ENCODE measurements at places on chromosomes 3 and 15.

GRCh38 chr15:77425104-77425503 is 4.4 kb downstream of the HMG20A start:
- DNase-seq = no peak

- no peak for DNase-seq
These were observed 30.3 kb downstream of the SYNM start for GRCh38 chr15:99135194-99135593.

DNA sequence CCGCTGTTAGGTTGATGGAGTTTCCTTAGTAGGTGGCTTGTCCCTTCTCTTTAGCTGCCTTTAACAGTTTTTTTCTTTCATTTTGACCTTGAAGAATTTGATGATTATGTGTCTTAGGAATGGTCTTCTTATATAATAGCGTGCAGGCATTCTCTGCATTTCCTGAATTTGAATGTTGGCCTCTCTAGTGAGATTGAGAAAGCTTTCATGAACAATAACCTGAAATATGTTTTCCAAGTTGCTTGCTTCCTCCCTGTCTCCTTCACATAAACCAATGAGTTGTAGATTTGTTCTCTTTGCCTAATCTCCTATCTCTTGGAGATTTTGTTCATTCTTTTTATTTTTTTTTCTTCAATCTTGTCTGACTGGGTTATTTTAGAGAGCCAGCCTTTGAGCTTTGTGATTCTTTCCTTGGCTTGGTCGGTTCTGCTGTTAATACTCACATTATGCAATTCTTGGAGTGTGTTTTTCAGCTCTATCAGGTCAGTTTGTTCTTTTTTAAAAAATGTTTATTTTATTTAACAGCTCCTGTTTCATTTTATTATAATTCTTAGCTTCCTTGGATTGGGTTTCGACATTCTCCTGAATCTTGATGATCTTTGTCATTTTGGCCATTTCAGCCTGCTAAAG is 627.9 kb downstream of the SI start:
- DNase-seq = no peak

DNA sequence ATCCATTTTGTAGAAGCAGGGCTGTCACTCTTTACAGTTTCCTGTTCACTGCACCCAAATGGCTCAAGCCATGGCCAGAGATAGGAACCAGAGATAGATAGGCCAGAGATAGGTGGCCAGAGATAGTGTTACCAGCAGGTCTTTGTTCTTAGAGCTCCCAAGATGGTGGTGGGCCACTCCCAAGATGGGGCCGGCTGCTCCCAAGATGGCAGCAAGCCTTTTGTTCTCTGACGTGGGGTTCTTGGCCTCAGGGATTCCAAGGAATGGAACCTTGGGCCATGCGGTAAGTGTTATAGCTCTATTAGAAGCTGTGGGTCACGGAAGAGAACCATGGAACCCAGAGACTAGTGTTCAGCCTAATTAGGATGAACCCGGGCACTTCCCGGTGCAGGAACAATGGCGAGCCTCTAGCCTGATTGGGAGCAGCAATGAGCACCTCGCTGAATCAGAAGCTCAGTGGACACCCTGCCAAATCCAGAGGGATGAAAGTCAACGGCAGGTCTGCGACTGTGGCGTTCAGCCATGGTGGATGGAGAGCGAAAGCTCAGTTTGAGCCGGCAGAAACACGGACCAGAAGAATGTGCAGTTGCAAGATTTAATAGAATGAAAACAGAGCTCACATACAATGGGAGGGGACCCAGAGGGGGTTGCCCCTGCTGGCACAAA is 45.0 kb upstream of the CD96 start:
- no peak for DNase-seq

GRCh38 chr3:123652342-123652984 is 67.6 kb upstream of the HACD2 start:
- no peak for DNase-seq

DNA sequence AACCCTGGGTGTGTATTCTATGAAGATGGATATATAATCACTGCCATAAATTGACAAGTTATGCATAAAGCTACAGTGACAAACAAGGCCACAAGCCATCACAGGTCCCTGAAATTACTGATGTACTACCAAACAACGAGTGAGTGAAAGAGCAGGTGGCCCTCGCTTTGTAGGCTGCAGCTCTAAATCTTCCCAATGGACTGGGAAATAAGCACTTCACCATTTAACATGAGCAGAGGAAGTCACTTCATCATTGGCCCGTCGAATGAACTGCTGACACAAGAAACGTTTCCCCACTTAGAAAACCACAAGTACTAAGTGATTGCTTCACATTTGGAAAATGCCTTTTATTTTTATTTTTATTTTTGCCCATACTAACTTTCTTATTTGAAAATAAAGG is 218.0 kb downstream of the ZNF385D start:
- no peak for DNase-seq

- no peak for DNase-seq
These were observed 12.7 kb upstream of the CCR9 start for GRCh38 chr3:45873638-45874037.

DNA sequence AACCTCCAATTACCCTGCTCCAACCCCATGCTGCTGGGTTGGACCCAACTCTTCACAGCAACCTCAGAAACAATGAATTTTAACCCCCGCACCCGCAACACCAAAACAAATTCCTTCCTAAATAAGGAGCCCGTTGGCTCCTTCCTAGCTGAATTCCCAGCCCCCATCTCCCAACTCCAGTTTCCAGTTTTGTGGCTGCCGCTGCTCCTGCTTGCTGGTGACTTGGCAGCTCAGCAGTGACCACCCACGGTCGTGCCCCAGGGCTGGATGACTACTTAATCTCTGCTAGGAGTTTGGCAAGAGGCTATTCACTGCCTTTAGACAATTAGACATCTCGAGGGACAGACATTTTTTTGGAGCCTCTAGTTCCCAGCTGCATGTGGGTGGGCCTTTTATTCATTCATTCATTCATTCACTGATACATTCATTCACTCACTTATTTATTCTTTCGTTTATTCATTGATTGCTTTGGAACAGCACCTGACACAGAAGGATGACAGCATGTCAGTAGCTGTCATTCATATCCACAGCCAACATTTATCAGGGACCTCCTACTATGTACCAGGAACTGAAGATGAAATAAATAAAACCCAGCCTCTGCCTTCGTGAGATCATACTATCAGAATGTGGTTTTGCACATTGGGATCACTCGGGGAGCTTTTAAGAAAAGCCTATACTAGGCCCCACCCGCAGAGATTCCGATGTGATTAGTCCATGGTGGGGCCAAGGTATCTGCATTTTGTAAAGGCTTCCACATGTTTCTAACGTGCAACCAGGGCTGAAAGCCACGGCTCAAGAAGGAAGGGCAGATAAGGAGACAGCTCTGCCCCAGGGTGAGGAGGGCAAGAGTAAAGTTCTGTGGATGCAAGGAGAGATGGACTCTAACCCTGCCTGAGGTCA is 256.5 kb downstream of the SHQ1 start:
- DNase-seq = no peak

DNA sequence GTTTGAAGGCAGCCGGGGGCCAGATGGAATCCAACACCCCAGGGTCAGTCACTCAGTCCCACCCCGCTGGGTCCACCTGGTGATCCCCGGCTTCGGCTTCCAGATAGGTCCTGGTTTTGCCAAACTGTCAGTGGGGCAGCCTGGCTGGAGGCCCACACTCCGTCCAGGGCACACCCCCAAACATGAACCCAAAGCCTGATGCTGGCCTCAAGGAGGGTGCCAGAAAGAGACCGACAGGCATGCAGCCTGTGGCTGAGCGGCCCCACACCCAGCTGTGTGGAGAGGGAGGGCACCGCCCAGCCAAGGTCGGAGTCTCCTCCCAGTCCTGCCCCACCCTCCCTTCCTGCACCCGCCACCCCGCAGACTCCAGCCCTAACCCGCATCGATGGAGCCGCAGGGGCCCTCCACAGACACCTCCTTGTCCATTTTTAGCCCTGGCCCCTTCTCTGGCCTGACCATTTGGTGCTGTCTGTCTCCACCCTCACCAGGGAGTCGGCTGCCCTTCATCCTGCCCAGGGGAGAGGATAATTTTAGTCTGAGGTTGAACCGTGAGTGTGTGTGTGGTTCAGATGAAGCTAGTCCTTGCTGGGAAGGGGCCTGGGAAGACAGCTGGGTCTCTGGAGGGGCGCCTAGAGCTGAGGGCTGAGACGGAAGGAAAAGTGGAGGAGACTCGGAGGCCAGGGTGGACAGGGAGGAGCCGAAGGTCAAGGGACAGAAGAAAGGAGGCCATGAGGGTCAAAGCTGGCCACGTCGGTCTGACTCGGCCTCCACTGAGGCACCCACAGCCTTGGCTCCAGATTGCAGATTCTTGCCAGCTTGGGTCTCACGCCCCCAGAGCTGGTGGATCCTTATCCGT is 23.1 kb downstream of the TNK2 start:
- DNase-seq = no peak

DNA sequence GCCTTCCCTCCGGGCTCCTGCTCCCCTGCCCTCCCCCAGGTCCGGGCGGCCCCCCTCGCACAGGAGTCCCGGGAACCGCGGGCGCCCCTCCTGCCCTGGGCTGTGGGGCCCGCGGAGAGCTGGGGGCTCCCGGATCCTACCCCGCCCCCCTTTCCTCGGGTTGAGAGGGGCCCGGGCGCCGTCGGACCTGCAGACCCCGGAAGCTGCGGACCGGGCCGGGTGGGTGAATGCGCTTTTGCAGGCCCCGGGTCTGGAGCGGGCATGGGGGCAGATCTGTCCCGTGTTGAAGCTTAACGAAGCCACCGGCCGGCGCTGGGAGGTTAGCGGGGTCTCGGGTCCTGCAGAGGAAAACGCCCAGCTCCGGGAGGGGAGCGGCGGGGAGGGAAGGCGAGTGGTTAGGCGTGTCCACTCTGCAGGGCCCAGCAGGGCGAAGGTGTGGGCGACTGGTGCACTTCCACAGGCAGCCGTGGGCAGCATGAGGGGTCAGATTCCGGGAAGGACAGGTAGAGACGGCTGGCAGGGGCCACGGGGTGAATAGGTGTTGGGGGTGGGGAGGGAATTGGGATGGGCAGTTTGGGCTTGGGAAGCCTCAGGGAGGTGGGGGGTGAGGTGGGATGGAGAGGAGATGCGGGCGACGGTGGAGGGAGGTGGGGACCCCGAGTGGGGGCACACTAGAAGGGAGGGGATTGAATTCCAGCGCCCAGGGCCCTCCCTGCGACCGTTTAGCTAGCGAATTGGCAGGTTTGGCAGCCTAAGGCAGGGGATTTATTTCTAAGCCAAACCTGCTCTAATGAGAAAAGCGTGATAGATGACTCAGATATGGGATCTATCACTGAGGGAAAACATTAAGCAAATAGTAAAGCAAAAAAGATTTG is 635 bp downstream of the CD276 start:
- DNase-seq = no peak

- no peak for DNase-seq
These were observed 17.7 kb upstream of the CPA3 start for GRCh38 chr3:148847351-148847750.

GRCh38 chr3:187995043-187995400 is 158.9 kb upstream of the LPP start:
- no peak for DNase-seq
